Amygdala (tissue), 56 donors: ENCODE measurements at places on chromosomes 3 and 15.

DNA sequence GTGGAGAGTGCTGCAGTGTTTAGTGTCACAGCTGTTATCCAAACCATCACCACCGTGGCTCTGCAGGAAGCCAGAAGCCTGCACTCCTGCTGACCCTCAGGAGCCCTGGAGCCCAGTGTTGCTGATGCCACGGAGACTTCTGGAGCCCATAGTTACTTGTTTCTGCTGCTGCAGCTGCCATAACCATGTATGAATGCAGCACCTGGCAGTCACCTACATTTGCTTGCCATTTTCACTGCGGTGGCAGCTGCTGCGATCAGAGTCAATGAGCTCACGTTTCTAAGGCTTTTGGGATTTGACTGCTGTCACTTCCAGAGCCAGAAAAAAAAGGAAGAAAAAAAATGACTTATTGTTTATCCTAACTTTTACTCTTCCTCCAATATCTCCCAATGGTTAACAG lies 299.2 kb upstream of the THRB start:
- DNase-seq = no peak

DNA sequence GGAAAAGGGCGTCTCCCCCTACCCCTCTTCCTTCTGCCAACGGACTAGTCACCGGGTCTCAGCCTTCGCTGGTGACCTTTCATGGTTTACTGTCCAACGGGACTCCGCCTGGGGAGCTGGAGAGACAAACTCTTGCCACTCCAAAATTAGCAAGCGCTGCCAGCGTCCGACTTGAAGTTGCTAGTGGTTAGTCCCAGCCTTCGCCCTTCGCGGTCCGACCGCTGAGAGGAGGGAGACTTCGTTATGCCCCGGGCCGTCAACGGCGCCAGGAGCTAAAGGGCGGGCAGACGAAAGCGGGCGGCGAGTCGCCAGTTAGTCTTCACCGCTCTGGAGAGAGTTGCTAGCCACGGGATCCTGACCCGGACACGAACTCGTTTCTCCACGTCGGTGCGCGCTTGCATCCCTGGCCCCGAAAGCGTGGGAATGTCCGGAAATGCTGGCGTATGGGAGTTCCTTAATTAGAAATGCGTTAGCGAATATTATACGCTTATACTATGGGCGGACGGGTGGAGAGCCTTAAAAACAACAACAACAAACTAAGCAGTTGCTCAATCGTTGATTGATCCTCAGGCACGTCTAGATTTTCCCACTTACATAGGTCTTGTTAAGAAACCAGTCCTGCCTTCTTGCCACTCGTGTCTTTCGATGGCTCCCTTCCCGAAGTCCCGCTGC lies 716 bp downstream of the SMC4 start:
- DNase-seq = no peak

DNA sequence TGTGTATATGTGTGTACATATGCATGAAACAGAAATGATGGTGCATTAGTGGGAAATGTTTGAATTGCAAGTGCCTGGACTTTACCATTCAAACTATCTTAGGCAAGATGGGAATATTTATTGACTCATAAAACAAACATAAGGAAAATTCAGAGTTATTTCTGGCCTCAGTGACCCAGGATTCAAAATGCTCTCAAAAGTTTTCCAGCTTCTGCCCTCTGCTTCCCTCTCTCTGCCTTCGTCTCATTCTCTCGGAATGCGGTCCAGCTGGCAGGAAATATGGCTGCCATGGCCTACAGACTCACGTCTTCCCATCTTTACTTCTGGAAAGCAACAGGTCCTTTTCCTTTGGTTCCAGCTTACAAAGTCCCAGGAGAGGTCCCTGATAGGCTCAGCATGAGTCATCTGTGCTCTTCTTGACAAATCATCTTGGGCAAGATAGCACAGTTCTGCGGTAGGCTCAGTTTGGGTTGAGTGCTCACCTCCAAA lies 8.7 kb upstream of the ZNF774 start:
- no peak for DNase-seq

DNA sequence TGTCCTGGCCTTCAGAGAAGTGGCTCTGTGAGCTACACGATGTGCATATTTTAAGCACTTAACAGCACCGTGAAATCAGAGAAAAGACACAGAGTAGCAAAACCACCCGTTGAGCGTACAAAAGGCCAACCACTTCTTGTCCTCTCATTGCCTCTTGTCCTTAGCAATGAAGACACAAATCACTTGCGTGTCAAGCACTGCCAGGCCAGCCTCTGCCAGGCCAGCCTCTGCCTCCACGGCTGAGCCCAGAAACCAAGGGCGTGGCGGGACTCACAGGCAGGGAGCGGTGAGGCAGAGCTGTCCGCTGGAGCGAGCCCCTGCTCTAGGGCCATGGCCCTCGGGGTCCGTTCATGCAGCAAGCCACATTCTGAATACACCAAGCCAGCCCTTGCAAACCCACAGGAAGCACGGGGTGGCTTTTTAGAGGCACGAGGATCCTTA lies 4.0 kb downstream of the MUC4 start:
- no peak for DNase-seq

DNA sequence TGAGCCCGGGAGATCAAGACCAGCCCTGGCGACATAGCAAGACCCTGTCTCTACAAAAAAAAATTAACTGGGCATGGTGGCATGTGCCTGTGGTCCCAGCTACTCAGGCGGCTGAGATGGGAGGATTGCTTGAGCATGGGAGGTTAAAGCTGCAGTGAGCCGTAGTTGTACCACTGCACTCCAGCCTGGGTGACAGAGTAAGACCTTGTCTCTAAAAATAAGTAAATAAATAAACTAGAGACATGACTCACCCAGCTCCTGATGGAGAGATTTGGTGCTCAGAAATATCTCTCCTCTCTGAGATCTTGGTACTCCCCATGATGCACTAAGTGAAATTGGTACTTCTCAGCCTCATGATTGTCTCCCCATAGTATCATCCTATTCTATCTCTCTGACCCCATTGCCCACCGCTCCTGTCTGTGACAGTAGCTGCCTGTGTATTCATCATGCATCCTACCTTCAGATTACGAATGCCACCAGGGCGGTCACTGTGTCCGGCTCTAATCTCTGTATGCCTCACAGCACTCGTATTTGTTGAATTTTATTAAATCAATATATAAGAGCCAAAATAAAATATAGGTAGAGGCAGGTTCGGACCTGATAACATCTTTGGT lies 50.9 kb downstream of the ABHD2 start:
- DNase-seq = no peak

GRCh38 chr3:71786551-71786950 lies 1.6 kb upstream of the PROK2 start:
- no peak for DNase-seq

- no peak for DNase-seq
Measured at GRCh38 chr15:57345584-57345983, 30.7 kb upstream of the CGNL1 start.

GRCh38 chr15:49247556-49248110 lies 77.6 kb downstream of the GALK2 start:
- no peak for DNase-seq

DNA sequence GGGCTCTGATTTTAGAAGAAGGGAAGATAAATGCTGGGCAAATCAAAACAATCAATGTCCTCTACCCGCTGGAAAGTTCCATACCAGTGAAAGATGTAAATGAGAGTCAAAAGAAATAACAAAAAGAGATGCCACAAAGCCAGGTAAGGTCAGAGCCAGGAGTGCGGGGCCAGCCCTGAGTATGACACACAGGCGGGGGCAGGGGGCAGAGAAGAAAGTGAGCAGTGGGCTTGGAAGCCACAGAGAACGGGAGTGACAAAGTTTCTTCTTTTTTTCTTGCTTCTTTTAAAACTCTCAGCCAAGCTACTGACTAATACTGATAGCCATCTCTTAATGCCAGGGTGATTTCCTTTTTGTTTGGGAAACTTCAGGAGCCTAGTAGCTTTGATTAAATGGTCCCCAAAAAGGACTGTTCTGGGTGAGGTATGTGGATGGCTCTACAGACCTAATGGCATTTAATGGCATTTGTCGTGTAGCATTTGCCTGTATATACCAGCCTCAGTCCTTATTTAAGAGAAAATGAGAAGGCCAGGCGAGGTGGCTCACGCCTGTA lies 23.1 kb upstream of the TSEN2 start:
- DNase-seq = no peak

- no peak for DNase-seq
Measured at GRCh38 chr3:99878005-99878404, 60.3 kb downstream of the CMSS1 start.

DNA sequence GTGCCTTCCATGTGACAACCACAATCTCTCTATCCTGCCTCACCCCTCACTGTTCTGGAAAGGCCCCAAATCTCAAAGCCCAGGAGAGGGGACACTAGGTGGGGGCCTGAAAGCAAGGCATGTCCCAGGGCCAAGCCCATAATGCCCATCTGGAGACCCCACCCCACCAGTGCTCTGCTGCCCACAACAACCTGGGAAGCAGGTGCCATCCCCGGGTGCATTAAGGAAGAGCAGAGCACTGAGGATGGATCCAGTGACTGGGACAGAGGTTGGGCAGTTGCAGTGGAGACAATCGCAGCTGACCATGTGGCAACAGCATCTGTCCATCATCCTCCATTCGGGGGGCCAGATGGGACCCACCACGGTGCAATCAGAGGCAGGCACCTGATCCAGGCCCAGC lies 106.2 kb upstream of the PRR20G start:
- no peak for DNase-seq

DNA sequence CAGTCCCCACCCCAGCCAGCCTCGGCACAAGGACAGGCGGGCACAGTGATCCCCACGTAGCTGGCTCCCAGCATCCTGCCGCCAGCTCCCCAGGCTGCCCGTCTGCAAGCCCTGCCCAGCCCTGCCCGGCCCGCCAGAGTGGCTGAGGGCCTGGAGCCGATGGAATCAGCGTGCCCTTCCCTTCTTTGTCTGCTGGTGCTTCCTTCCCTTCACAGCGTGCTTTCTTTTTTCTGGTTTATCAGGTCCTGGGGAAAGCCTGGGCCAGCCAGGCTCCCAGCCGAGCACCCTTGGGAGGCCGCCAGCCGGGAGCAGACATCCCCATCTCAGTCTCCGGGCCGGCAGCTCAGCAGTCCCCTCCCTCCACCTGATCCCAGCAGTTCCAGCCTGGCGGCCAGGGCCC lies 54.7 kb upstream of the SMAD6 start:
- no peak for DNase-seq

DNA sequence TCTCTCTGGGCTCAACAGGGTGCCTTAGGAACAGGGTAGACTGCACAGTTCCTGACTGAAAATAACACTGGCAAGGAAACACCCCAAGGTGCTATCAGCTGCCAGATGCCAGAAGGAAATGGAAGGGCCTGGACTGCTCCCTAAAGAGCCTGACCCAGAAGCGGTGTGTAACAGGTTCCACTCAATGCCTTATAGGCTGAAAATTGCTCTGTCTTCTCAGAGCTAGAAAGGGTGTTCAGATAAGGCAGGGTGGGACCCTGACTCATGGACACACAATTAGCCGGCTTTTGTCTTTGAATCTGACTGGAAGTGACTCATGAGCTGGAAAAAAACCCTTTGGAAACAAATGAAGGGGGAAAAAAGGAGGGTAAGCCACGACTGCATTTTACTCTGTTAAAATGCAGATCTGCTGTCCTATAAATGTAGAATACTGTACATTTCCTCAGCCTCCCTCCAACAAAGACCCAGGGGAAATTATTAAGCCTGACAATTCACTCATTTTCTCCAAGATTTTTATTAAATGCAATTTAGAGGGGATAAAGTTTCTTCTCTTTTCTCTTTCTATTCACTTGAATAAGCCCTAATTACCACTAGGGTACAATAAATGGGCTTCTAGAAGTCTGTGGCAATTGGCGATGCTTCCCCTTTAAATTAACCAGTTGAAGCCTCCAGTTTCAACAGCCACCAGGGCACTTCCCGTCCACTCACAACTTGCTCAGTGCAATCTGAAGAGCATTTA lies 160.2 kb upstream of the TBL1XR1 start:
- no peak for DNase-seq

- DNase-seq = no peak
Measured at GRCh38 chr15:81052046-81052445, 51.3 kb downstream of the TLNRD1 start.

DNA sequence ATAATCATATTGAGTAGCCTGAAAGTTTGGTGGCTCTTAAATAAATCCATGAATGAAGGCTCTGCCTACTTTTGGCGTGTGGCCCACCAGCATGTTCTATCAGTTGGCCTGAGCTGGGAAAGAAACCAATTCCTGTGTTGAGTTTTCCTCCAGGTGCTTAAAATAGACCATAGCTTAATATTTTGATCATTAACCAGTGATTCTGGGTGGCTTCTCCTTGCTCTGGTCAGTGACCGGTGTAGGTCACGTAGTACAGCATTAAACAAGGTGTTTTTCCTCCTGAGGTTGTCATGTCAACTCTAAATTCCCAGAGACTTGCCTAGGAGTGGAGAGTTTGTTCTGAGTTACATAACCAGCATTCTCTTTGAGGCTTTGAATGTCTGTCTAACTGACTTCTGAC lies 1.3 kb downstream of the HHLA2 start:
- DNase-seq = no peak

GRCh38 chr3:52121813-52122212 lies 32.4 kb downstream of the POC1A start:
- DNase-seq = no peak

DNA sequence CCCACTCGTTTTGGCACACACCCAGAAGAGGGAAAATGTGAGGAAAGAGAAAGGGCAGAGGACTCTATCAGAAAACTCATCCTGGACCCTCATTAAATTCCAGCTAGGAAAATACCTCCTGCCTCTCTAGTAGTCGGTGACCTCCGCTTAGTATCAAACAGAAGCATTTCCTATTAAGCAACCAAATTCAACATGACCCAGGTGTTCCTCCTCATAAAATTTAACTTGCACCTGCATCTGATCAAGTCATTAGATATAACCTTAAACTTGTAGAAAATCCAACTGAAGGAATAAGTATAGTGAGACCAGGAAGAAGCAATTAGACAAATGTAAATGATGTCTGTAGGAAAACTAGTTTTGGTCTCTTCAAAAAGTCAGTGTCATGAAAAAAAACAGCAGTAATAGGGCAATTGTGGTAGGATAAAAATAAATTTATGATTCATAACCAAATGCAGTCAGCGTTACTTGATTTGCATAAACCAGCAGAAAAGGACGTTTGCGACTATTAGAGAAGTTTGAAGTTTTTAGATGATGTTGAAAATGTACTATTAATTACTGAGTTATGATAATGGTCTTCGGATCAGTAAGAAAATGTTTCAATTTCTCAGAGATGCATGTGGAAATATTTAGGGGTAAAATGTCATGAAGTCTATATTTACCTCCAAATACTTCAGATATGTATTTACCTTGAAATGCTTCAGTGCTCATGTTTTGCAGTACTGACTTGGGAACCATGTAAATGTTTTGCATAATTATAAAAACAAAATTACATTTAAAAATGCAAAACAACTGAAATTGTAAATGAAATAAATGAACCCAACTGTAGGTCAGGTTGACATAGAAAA lies 44.6 kb downstream of the LDHAL6B start:
- no peak for DNase-seq
